ENCODE measurements at places on chromosomes 5 and 9. TPM values are rescaled to one million over a fixed set of nuclear protein-coding genes. Genes with fewer than 3 reads are reported as not detected.

- no peak for DNase-seq
Observed at GRCh38 chr9:133527444-133527920, 2.7 kb upstream of the MYMK start.

- DNase-seq = no peak
Observed at GRCh38 chr5:151125421-151125820, 32.2 kb downstream of the ANXA6 start.

GRCh38 chr5:113193311-113193978 is 216.8 kb downstream of the DCP2 start:
- no peak for DNase-seq

DNA sequence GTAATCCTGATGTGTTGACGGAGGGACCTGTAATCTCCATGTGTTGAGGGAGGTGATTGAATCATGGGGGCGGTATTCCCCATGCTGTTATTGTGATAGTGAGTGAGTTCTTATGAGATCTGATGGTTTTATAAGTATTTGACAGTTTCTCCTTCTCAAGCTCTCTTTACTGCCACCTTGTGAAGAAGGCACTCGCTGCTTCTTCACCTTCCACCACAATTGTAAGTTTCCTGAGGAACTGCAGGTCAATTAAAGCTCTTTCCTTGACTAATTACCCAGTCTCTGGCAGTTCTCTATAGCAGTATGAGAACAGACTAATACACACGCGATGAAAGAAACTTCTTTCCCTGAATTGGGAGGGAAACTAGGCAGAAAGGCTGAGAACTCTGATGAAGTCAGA is 141.1 kb upstream of the RAD23B start:
- no peak for DNase-seq

- no peak for DNase-seq
Observed at GRCh38 chr5:32331217-32331934, 18.6 kb upstream of the MTMR12 start.

FBXO10 gene
- 2.6 TPM for total RNA-seq

Measured in naive thymus-derived CD4-positive, alpha-beta T cell (primary cell).